ENCODE measurements at places on chromosomes 6 and 20.

- DNase-seq = no peak
Observed at GRCh38 chr20:3874194-3874844, 14.9 kb upstream of the PANK2 start.

- DNase-seq = no peak
Observed at GRCh38 chr6:42313941-42314570, 96.4 kb upstream of the MRPS10 start.

DNA sequence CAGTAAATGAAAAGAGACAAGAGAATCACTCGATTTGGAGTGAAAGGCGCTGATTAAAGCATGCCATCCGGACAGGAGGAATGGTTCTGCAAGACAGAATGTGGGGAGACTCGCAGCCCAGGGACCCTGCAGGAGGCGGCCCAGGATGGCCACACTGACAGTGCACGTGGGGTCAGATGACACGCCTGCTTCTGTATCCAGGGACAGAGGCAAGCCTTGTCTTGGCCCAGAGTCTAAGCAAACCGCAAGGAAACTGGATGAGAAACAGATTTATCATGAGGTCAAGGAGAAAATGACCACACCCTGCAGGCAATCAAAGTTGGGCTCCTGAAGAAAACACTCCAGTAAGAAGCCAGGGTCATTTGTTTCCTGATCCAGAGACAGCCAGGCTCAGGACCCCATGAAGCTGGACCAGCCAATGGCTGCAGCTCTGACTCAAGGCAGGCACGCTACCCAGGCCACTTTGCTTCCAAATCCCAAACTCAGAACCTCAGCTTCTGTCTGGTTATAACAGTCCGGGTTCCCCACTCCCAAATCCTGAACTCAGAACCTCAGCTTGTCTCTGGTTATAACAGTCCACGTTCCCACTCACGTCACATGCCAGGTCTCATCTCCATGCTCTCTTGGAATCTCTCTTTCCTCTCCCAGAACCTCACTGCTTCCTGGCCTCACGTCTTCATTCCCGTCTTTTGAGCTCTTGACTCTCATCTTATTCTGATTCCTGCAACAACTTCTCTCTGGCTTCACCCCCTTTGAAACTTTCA is 144.9 kb upstream of the THBS2 start:
- no peak for DNase-seq

- DNase-seq = no peak
Observed at GRCh38 chr6:113127786-113128419, 729.2 kb upstream of the MARCKS start.

- DNase-seq = no peak
Observed at GRCh38 chr20:18650224-18650623, 62.4 kb downstream of the DTD1 start.

DNA sequence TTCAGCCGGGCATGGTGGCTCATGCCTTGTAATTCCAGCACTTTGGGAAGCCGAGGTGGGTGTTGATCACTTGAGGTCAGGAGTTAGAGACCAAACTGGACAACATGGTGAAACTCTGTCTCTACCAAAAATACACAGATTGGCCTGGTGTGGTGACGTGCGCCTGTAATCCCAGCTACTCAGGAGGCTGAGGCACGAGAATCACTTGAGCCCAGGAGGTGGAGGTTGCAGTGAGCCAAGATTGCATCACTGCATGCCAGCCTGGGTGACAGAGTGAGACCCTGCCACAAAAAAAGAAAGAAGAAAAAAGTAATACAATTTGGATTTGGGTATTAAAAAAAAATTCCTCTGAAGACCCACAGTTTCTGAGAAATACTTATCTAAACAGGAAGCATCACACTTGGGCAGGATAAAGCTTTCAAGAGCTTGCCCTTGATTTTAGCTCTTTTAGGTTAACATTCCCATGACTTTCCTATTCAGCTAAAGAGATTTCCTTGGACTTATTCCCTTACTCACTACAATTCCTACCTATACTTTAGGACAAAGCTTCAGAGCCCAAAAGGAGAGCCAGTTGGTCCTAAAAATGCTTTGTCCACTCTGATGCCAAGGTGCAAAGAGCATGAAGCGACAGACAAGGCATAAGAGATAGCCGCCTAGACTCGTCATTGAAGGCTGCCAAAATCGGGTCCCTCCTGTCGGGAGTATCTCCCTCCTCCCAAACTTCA is 1.9 kb downstream of the ELOVL2 start:
- no peak for DNase-seq

- DNase-seq = peak; percentile 47
Observed at GRCh38 chr20:57654363-57654997, 34.3 kb upstream of the ZBP1 start.

- DNase-seq = no peak
Observed at GRCh38 chr6:128511506-128511905, 8.9 kb downstream of the PTPRK start.

All from breast epithelium (tissue), 4 donors.